ENCODE measurements at places on chromosomes 5 and 9.

DNA sequence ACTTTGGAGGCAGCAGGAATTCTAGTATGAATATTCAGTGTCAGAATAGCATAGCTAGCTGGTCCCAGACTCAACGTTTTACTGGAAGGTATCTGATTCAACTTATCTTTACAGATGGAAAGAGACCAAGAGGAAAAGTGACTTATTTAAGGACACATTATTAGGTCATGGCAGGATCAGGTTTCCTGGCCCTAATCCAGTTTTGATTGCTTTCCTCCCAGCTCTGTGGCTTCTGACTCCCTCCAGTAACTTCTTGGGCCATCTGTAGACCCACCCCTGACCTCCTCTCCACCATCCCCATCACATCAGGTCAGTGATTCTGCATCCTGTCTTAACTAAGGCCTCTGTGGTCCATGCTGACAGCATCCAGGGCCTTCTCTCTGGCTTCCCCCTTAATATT is 38.4 kb downstream of the SH3TC2 start:
- DNase-seq, result peak; percentile 69

DNA sequence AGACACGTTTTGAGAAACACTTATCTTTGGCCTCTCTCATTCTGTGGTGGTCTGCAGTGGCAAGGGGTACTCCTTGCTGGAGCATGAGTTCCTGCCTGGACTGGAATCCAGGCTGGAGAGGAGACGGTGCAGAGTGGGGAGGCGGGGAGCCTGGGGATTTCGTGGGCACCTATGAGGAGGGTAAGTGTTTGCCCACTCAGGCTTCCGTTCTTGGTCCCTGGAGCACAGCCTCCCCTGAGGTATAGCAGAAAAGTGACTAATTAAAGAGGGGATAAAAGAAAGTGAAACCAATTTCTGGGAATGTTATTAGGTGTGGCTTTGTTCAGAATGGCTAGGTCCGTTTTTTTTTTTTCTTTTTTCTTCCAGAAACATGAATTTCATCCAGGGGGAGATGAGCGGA is 90.8 kb downstream of the ARHGAP26 start:
- no peak for DNase-seq

DNA sequence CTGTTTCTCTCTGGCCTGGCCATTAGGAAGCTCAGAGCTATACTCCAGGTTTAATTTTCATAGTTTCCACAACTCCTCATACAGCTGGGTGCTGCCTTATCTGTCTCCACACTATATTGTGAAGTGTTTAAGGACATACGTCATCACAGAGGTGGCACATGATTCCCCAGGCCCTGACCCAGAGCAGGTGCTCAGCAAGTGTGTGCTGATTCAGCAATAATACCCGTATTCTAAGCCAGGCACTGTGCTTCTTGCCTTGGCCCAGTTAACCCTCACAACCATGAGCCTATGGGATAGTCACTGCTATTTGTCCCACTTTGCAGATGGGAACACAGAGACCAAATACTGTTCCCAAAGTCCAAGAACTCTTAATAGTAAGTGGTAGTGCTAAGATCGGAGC is 93.5 kb upstream of the SMIM23 start:
- DNase-seq, result no peak

DNA sequence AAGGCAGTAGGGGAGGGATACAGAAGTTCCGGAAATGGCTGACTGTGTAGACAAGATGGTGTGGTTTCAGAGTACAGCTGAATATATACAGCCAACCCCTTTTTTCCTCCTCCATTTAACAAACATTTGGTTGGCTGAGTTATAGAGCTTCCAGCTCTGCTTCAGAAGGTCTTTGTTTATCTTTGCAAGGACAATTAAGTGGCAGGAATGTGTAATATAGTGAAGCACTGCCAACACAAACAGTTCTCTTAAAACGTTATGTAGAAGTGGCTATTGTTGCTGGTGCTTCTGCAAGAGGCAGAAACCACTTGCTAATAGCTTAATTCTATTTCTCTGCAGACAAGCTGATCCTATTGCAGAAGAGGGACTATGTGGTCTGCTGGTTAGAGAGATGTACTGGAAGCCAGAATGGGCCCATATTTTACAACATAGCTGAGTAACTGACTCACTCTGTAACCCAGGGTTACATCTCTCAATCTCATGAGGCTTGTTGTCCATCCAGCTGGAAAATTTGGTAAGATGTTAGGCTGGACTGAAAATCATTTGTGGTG is 62.7 kb upstream of the OSMR start:
- DNase-seq, result peak; percentile 97

- no peak for DNase-seq
Observed at GRCh38 chr9:69168709-69169217, 5.3 kb upstream of the TJP2 start.
